Stimulated activated CD8-positive, alpha-beta memory T cell treated with anti-CD3 and anti-CD28 coated beads, Interleukin-2, amount 100 ng/mL, for 1 hour (primary cell): ENCODE measurements at places on chromosomes 5 and 9.

- DNase-seq = no peak
Observed at GRCh38 chr5:81787474-81788242, 36.8 kb upstream of the SSBP2 start.

- DNase-seq = no peak
Observed at GRCh38 chr5:94240596-94240992, 377.8 kb downstream of the KIAA0825 start.

- no peak for DNase-seq
Observed at GRCh38 chr9:89811356-89811755, 206.5 kb downstream of the GADD45G start.

- no peak for DNase-seq
Observed at GRCh38 chr9:9919174-9919775, 693.5 kb downstream of the PTPRD start.

DNA sequence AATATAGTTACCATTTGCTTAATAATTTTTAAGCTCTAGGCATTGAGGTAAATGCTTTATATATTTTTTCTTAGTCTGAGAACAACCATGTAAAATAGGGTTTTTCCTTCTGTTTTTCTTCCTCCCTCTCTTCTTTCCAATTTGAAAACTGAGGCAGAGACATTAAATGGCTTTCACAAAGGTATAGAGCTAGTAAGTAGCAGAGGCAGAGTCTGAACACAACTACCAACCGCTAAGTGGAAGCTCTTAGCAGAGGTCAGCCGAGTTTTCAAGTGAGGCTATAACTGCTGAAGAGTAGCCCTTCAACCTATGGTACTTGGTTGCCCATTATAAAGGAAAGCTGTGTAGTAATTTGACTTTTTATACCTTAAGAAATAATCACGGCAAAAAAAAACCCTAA, 187.1 kb downstream of the MEF2C start:
- no peak for DNase-seq

DNA sequence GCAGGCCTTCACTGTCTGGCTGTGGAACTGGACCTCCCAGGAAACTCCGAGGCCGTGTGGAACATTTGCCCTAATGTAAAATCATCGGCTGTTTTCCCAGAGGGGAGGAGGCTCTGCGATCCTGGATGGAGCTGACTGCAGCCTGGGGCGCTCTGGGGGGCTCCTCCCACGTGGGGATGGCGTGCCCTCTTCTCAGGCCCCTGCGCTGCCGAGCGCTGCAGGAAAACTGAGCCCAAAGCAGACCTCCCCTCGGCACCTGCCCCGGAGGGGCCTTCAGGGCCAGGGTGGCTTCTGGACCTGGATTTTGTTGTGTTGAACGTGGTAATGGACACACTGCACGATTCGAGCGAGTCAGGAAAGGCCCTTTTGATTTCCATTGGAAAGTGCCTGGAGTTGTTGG, 23.9 kb downstream of the HNRNPH1 start:
- DNase-seq = no peak

GRCh38 chr5:143561219-143561618, 157.7 kb upstream of the NR3C1 start:
- no peak for DNase-seq

GRCh38 chr5:103101079-103101750, 18.7 kb downstream of the GIN1 start:
- no peak for DNase-seq

GRCh38 chr5:39513236-39513635, 88.5 kb upstream of the DAB2 start:
- no peak for DNase-seq

DNA sequence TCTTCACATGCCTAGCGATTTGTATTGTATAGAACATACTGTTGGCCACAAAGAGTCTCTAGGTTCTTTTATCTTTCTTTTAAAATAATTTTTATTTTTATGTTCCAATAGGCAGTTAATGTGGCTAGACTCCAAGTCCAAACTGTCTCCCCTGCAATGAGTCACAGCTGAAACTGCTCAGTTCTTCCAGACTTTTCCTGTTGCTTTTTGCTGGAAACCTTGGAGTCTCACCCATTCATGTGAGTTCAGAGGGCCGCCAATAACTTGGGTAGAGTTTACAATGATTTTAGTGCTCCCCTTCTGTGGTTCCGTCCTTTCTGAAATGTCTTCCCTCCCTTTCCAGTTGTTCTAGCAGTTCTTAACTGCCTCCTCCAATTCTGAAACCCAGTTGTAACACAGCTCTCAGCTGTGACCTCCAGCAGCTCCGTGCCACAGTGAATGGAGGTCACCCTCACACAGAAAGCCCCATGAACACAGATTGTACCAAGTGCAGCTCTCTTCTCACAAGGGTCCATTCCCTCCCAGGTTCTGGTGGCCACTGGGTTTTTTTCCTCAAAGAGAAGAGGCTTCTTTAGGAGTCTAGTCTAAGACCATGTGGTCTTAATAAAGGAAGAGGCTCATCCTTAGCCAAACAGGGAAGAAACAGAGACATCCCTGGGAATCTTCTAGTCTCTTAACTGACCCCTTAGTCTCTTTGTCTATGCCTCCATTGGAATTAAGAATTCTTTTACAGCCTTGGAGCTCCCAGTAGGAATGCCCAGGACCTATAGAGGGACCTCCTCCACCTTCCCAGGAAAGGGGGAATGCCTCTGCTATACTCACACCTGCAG, 198.5 kb downstream of the SPOCK1 start:
- no peak for DNase-seq

- DNase-seq = no peak
Observed at GRCh38 chr5:134948911-134949310, 18.8 kb upstream of the CATSPER3 start.

DNA sequence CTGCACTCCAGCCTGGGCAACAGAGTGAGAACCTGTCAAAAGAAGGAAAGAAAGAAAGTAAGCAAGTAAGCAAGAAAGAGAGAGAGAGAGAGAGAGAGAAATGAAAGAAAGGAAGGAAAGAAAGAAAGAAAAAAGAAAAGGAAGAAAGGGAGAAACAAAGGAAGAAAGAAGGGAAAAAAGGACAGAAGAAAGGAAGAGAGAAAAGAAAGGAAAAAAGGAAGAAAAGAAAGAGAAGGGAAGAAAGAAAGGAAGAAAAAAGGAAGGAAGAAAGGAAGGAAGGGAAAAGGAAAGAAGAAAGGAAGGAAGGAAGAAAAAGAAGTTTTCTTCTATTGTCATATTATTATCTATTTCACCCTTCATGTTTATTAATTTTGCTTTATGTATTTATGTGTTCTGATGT, 251.1 kb upstream of the CD180 start:
- DNase-seq = no peak

GRCh38 chr5:56638061-56638621, 177.2 kb upstream of the MAP3K1 start:
- DNase-seq = no peak
